ENCODE measurements at places on chromosomes 4 and X.

GRCh38 chr4:21554066-21554465 is 394.5 kb downstream of the KCNIP4 start:
- DNase-seq: no peak

- no peak for DNase-seq
Measured at GRCh38 chr4:84849051-84849640, 117.3 kb downstream of the WDFY3 start.

GRCh38 chrX:148854306-148854705 is 353.9 kb downstream of the AFF2 start:
- DNase-seq: no peak

- DNase-seq: no peak
Measured at GRCh38 chrX:38142610-38143009, 78.1 kb downstream of the SRPX start.

- DNase-seq: no peak
Measured at GRCh38 chr4:79682801-79683530, 274.9 kb upstream of the GK2 start.

All from stimulated activated CD4-positive, alpha-beta T cell treated with anti-CD3 and anti-CD28 coated beads, Interleukin-12 subunit alpha, Interleukin-12 subunit beta, amount 100 ng/mL, for 24 hours (primary cell).